ENCODE measurements at places on chromosomes 12 and 14.

DNA sequence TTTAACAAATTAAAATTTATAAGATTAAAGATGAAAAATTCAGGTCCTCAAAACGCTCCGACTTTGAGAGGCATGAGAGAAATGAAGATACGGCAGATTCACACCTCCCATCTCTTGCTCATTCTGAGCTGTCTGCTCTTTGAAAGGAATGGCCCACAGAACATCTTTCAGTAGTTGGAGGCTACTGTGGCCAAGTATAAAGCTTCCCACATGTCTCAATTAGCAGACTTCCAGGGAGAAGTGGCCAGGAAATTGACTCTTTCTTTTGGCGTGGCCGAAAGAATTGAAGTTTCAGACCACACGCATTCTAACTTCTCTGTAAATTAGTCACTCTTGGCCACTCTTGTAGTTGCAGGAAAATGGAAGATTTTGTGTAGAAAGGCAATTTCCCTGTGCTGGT lies 129.2 kb downstream of the DIP2B start:
- no peak for DNase-seq

DNA sequence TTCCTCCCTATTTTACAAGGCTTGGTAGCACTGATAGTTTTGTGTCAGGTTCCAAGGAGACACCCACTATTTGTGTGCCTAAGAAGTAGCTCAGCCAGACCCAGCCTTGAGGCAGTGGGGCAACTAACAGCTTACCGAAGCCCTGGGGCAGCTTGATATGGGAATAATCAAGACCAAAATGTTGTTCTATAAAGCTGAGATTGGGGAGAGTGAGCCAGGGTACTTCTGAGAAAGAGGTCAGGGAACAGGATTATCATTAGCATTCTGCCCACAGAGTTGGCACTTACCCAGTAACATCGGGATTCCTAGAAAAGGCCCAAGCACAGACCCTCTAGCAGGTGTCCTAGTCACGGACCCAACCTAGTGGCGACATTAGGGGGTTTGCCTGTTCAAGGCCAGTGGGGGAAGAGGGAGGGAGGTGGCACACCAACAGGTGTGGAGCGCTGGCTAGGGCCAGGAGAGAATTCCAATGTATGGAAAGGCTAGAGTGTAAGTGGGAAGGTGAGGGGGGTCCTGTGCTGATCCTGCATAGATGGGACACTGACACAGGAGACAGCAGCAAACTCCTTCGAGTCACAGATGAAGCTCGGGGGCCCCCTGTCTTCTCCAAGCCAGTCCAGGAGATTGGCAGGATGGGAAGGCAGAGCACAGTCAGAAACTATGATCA lies 4.9 kb downstream of the PPP1R3E start:
- no peak for DNase-seq

GRCh38 chr12:2336409-2336829 lies 283.6 kb downstream of the CACNA1C start:
- DNase-seq: no peak

GRCh38 chr14:101411779-101412178 lies 149.5 kb upstream of the DIO3 start:
- no peak for DNase-seq

DNA sequence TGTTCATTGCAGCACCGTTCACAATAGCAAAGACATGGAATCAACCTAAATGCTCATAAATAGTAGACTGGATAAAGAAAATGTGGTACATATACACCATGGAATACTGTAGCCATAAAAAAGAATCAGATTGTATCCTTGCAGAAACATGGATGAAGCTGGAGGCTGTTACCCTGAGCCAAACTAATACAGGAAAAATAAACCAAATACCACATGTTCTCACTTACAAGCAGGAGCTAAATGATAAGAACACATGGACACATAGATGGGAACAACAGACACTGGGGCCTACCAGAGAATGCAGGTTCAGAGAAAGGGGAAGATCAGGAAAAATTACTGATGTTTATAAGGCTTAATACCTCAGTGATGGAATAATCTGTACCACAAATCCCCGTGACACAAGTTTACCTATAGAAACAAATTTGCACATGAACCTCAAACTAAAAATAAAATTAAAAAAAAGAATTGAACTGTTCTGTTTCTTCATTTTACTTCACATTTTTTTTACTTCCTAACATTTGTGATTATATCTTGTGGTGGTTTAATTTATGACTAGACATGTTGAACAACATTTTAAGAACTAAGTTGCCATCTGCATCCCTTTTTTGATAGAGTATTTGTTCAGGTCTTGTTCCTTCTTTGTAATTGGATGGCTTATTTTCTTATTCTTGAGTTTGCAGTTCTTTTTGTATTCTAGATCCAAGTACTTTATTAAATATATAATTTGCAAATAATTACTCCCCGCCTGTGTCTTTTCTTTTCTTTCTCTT lies 835.2 kb downstream of the FSCB start:
- DNase-seq: no peak

DNA sequence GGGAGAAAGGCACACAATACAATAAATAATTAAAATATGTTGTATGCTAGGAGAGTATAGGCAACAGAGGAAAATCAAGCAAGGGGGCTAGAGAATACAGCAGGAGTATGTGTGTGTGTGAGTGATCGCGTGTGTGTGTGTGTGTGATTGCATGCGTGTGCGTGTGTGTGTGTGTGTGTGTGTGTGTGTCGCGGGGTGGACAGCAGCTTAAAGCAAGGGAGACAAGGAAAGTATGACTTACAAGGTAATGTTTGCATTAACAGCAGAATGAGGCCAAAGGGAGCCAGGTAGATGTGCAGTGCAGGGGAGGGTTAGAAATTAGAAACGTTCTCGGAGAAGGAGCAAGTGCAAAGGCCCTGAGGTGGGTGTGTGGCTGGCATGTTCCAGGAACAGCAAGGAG lies 57.4 kb upstream of the KCNA1 start:
- no peak for DNase-seq

DNA sequence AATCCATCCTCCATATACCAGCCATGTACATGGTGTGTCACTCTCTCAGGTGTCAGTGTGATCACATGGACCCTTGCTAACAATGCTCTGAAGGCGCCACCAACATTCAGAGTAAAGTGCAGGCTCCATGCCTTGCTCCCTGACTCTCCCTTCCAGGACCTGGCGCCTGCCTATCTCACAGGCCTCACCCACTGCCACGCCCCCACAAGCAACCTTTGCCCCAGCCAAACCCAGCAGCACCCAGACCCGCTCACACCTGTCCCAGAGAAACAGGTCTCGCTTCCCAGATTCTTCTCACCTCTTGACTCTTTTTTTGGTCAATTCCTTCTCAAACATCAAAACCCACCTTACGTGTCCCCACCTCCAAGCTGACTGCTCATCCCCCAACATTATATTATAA lies 52.3 kb downstream of the KCNK10 start:
- no peak for DNase-seq

DNA sequence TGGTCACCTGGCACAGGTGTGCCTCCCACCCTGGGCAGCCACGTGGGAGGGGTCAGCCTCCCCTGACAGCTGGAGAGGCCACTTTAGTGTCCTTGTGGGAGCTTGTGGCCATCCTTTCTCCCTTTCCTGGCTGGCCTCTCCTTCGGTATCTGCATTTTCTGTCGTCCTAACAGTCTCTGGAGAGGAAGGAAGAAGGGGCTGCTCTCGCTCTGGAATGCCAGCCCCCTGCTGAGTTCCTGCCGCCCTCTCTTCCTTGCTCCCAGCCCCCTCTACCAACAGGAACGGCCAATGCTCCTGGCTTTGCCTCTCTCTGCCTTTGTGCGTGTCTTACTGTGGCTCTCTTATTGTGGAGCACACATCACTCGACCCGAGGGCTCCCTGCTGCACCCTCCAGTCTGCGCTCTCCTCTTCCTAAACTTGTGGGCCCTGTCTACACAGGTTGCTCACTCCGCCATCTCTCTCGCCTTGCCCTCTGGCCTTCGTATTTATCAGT lies 70.8 kb downstream of the FBXL14 start:
- no peak for DNase-seq

- DNase-seq: no peak
These were observed 85.8 kb downstream of the TNFAIP2 start for GRCh38 chr14:103209054-103209453.

DNA sequence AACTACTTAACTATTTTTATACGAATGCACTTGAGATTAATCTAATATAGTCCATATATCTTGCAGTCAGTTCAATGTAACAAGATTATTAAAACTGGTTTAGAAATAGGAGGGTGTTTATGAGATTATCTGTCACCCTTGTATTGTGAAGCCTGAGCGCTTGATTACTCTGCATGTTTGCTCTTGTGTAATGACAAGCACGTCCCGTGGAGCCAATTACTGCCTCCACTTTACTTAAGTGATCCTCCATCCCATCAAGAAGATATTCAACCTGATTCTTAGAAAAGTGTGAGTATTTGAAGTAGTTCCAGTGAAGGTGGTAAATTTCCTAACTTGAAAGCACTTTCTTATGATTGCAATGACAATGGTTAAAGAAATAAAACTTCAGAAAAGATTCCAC lies 415.2 kb upstream of the GARIN6 start:
- no peak for DNase-seq

DNA sequence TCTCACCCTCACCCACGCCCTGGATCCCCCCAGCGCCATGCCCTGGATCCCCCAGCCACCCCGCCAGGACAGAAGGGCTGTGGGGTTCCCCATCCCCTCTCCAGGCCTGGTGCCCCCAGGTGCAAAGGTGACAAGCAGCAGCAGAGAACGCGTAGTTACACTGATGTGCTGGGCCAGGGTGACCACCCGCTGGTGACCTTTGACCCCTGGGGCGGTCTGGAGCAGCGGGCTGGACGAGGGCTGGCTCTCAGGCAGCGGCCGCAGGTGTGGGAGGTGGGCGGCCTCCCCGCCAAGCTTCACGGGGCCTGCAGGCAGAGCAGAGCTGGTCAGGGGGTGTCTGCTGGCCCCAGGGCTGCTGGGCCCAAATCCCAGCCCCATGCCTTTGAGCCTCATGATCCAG lies 40.1 kb downstream of the RFLNA start:
- DNase-seq: no peak

DNA sequence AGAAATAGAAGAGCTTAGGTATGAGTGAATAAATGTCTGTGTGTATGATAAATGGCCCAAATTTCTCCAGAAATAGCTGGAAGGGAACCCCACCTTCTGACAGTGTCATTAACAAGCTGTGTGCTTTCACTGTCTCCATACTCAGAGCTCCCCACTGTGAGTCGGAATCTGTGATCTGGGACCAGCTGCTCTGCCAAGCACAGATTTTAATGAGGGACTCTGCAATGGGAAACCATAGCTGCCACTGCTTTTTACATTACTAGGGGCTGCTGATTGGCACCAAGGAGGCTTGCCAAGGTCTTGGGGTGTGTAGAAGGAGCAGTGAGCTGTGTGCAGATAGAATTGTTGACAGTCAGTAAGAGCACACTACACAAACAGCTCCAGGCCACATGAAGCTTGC lies 244.2 kb upstream of the CCDC196 start:
- DNase-seq: no peak

DNA sequence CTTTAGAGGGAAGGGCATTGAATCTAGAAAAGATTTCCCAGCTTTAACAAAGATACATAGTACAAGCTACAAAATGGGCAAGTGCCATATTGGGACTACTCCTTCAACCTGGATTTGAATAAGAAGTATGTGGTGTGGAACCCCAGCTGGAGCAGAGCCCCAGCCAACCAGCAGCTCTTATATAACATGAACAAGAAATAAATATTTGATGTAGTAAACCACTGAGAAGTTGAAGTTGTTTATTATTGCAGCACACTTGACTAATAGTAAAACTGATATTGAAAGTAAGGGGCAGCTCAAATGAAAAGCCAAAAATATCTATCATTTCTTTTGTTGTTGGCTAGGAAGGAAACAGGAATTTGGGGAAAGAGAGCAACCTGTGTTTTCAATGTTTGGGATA lies 701.8 kb downstream of the TMTC2 start:
- DNase-seq: no peak

- no peak for DNase-seq
These were observed 218.7 kb downstream of the RASSF9 start for GRCh38 chr12:85617307-85618091.

- no peak for DNase-seq
These were observed 74.3 kb downstream of the IGF1 start for GRCh38 chr12:102406033-102406584.

DNA sequence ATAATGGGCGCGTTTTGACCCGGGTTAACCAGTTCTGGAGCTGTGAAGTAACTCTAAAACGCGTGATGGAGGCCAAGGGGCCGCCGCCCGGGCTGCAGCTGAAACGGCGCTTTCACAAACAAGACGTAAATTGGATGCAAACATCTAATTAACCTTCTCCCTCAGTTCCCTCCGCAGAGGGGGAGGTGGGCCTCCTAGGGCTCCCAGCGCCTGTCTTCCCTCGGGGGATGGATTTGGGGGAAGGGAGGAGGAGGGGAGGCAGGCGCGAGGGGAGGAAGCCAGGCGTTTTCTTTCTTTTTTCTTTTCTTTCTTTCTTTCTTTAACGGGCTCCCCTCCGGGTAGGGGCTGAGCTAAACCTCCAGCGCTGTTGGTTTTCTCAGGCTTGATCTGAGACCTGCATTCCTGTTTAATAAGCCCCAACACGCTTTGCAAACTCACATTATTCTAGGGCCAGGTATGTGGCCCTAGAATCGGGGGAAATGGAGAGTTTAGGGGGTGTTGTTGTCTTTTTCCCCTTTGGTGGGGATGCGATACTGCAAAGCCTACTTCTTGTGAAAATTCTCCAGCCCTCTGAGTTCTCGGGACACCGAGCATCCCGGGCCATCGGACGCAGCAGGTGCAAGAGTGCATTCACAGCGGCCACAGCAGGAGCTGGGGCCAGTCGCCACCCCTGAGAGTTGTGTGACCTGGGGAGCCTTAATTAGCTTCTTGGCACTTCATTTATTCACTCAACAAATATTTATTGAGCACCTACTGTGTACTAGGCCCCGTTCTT lies 43.6 kb upstream of the LHX5 start:
- no peak for DNase-seq

GRCh38 chr12:28114488-28114887 lies 75.8 kb upstream of the CCDC91 start:
- no peak for DNase-seq

Data from D721Med (cell line).